ENCODE measurements at places on chromosomes 6 and 20.

DNA sequence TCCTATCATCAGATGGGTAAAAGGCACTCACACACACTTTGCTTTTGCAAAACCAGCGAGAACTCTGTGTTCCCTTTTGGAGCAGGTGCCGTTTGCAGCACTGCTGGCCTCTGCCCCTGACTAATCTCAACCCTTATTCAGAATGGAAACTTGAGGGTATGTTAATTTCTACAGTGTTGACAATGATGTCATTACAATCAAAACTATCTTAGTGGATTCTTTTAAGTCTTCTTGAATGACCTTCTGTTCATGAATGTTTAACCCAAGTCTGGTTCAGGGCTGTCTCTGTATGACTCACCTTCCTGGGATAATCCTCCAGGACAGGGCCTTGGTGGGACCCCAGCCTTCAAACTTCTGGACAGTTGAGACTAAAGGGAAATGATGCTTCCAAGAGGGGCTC, 197.9 kb downstream of the CDH4 start:
- DNase-seq = no peak

- DNase-seq = peak; percentile 49
Observed at GRCh38 chr6:160930547-160931377, 60.8 kb upstream of the MAP3K4 start.

DNA sequence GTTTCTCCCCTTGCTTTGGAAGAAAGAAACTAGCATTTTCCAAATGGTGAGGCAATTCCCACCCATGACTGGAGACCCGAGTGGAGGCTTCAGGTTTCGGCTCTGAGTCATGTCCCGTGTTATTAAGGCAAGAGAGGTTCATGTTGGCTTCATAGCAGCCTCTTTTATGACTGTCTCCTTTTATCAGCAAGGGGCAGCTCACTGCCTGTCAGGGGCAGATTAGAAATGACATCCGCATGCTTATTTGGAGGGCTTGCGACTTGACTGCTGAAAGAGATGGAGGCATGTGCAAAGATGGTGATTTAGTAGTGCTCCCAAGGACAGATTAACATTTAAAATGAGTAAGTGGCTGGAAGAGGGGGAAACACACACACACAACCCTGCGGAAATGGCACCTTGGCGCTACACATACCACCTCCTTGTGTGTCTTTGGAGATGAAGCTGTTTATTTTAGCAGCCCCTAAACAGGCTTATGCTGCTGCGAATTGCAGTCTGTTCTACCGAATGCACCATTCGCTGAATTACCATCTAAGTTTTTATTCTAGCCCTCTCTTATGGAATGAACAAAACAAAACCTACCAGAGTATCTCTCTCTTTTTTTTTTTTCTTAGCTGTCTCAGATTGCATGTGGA, 52.1 kb upstream of the VSTM2L start:
- no peak for DNase-seq

- no peak for DNase-seq
Observed at GRCh38 chr6:19332806-19333460, 504.2 kb upstream of the ID4 start.

GRCh38 chr6:127022302-127022701, 96.2 kb upstream of the RSPO3 start:
- DNase-seq = no peak

DNA sequence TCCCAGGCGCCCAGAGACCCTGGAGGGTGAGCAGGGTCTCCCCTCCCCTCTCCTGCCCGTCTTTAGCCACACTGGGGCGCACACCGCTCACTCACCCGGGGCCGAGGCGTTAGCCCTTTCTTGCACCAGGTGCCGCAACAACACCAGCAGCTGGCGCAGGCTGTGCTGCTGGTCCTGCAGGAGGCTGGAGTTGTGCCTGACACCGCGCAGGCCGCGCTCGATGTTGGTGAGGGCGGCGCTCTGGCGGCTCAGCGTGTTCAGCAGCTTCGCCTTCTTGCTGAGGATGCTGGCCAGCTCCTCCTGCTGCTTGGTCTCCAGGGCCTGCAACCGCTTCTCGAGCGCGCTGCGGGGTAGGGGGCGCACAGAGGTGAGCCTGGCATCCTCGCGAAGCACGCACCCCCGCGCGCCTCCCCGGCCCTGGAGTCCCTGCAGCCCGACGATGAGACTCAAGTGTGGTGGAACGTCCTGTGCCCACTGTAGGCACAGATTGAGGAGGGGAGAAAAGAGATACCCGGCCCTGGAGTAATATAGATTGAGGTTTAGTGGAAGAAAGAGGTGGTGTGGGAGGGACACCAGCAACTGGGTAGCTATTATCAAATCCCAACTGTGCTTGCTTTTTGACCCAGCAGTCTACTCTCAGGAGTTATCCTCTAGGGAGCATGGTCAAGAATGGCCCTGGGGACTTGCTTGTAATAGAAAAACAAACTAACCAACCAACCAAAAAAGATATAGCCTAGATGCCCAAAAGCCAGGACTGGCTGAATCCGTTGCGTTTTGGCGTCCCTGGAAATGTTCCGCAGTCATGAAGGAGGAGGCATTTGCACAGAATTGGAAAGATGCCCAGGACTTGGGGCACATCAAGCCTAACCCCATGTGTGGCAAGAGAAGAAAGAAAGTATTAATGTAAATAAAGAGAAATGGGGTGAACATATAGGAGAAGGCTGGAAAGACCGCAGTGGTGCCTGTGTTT, 30.9 kb downstream of the ANGPT4 start:
- no peak for DNase-seq

GRCh38 chr20:31790401-31790800, 28.8 kb upstream of the MYLK2 start:
- DNase-seq = no peak

- no peak for DNase-seq
Observed at GRCh38 chr20:38104285-38104684, 60.8 kb downstream of the TGM2 start.

GRCh38 chr6:7555671-7556070, 14.2 kb downstream of the DSP start:
- DNase-seq = no peak

DNA sequence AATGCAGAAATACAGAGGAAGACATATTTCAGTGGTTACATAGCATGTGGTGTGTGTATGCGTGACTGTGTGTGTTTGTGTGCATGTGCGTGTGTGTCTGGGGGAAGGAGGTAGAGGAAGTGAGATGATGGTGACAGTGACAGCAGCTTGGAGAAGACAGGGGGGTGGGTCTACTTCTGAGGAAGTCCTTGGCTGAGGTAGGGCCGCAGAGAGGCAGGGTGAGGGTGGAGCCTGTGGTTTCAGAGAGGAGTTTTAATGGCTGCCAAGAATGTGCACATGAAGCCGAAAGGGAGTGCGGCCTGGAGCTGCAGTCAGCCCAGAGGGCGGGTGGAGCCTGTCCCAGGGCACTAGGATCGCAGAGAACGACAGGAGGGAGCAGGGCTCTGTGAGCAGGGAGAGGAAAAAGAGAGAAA, 22.7 kb upstream of the RNF24 start:
- peak; percentile 26 for DNase-seq

- DNase-seq = no peak
Observed at GRCh38 chr20:4809707-4810106, 88.0 kb downstream of the PRND start.

- DNase-seq = no peak
Observed at GRCh38 chr20:2816583-2817340, 598 bp downstream of the TMEM239 start.

DNA sequence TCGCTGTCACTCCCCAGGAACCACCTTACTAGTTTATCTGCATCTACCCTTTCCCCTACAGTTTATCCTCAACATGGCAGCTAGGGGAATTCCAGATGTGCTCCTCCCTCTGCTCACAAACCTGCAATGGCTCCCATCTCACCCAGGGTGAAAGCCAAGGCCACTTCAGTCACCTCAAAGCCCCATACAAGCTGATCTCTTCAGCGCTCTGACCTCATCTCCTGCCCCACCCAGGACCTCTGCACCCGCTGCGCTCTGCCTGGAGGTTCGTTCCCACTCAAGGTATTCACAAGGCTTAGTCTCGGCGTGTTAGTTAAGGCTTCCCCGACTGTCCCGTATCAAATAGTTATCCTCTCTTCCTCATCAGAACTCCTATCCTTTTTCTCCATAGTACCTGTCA, 28.6 kb upstream of the SPDEF start:
- DNase-seq = no peak

GRCh38 chr6:125191916-125192609, 38.5 kb downstream of the TPD52L1 start:
- no peak for DNase-seq

- no peak for DNase-seq
Observed at GRCh38 chr6:110255211-110255750, 75.1 kb downstream of the CDC40 start.

DNA sequence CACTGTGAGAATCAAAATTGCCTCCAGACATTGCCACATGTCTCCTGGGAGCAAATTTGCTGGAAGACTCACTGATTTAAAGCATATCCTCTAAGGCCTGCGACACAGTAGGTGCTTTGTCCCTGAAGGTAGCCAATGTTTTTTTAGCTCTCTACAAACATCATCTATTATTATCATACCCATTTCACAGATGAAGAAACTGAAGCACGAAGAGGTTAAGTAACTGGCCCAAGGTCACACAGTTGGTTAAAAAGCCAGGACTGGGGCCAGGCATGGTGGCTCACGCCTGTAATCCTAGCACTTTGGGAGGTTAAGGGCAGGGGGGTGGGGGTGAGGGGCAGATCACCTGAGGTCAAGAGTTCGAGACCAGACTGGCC, 12.4 kb downstream of the SLC13A3 start:
- DNase-seq = no peak

- no peak for DNase-seq
Observed at GRCh38 chr20:49938173-49939163, 2.3 kb downstream of the RNF114 start.

DNA sequence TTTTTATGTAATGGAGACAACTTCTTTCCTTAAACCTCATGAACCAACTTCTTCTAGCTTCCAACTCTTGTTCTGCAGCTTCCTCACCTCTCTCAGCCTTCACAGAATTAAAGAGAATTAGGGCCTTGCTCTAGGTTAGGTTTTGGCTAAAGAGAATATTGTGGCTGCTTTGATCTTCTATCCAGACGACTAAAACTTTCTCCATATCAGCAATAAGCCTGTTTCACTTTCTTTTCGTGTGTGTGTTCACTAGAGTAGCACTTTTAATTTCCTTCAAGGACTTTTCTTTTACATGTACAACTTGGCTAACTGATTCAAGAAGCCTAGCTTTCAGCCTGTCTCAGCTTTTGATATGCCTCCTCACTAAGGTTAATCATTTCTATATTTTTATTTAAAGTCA, 596.1 kb upstream of the NRSN1 start:
- DNase-seq = no peak

- DNase-seq = no peak
Observed at GRCh38 chr6:125114248-125114858, 39.2 kb upstream of the TPD52L1 start.

DNA sequence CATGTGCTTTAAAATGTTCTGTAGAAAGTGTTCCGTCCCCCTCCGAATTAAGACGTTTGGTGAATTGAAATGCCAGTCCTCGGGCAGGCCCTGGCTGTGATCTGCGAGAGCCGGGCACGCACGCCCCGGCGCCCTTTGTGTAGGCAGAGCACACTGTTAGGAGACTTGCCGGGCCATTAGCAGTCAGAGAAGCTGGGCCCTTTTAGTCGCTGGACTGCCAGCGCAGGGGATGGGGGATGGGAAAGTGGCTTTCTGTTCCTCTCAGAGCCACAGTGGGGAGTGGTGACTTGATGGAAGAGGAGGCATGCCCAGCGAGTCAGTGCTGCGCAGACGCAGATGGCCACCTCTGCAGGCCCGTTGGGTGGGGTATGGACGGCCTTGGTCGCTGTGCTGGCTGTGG, 2.2 kb downstream of the PPP1R3G start:
- no peak for DNase-seq

GRCh38 chr20:4509825-4510522, 211.7 kb upstream of the PRND start:
- DNase-seq = no peak

GRCh38 chr6:144898741-144899140, 613.6 kb downstream of the UTRN start:
- DNase-seq = no peak

GRCh38 chr6:5412017-5412416, 150.7 kb downstream of the FARS2 start:
- DNase-seq = no peak

DNA sequence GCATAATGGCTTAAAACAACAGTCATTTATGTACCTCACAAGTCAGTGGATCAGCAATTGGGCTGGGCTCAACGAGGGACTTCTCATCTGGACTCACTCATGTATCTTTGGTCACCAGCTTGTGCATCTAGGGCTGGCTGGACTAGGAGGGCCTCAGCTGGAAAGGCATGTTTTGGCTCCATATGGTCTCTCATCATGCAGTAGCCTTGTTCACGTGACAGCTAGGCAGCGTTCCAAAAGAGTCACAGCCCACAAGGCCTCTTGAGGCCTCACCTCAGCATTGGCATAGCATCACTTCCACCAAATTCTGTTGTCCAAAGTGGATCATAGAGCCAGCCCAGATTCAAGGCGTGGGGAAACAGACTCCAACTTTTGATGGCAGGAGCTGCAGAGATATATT, 110.1 kb downstream of the MAFB start:
- DNase-seq = no peak
